ENCODE measurements at places on chromosomes 2 and 18. TPM values are rescaled to one million over a fixed set of nuclear protein-coding genes. Genes with fewer than 3 reads are reported as not detected.

The ATP8B1 gene
- not detected for total RNA-seq

The ARHGAP25 gene
- total RNA-seq = 128 TPM

The SLC4A5 gene
- total RNA-seq = 2.5 TPM

The ERFE gene
- total RNA-seq = not detected

The DTNB gene
- 29.8 TPM for total RNA-seq

- peaks cover 4% of the 10 kb centered on the region for H3K4me1 ChIP-seq
- no peak for DNase-seq
- no peak overlapping the region for H3K4me3 ChIP-seq
- H3K27me3 ChIP-seq = peaks cover 14% of the 10 kb centered on the region
These were observed 10.2 kb upstream of the PTPN4 start for GRCh38 chr2:119749477-119750012.

DNA sequence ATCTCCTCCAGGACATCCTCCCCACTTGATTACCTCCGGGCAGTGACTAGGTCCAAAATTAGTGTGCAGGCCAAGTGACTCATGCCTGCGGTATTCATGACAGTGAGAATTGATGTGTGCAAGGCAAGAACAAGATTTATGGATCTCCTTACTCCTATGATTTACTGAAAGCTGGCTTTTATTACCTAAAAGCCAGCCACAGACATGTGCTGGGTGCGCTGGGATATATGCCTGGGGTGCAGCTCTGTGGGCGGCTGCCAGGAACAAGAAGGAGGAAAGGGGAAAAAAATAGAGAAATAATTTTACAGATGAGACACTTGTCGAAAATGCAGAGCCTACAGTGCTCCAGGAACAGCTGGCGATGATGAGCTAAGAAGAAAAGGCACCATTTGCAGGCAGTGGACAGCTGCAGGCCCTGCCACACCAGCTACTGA is 359.3 kb downstream of the CMPK2 start:
- no peaks in the 10 kb centered on the region for H3K36me3 ChIP-seq
- H3K4me1 ChIP-seq = no peaks in the 10 kb centered on the region
- no peaks in the 10 kb centered on the region for H3K27me3 ChIP-seq
- H3K27ac ChIP-seq = no peak overlapping the region
- no peak overlapping the region for H3K4me3 ChIP-seq

GRCh38 chr2:239440511-239440959 is 39.7 kb upstream of the HDAC4 start:
- no peak overlapping the region for H3K27ac ChIP-seq
- no peaks in the 10 kb centered on the region for H3K36me3 ChIP-seq
- no peak overlapping the region for H3K4me3 ChIP-seq
- H3K27me3 ChIP-seq = peaks cover 42% of the 10 kb centered on the region
- no peak for DNase-seq
- peaks cover 9% of the 10 kb centered on the region for H3K4me1 ChIP-seq

DNA sequence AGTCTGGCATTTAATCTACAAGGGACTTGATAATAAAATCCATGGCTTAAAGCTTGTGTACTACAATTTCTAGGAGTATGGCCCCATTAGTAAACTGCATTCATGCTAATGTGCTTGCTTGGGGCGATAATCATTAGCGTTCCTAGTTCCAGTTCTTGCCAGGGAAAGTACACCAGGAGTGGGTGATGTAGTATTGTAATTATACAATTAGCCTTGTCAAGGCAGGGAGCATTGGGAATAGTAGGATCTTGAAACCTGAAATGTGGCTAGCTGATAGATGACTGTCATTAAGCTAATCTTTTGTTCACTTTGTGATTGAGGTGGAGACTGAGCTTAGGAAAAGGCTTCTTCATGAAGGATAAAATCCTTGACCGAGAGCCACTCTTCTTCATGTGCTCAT is 989.2 kb downstream of the CPS1 start:
- no peaks in the 10 kb centered on the region for H3K4me1 ChIP-seq
- no peaks in the 10 kb centered on the region for H3K27me3 ChIP-seq
- H3K27ac ChIP-seq = no peak overlapping the region
- H3K36me3 ChIP-seq = no peaks in the 10 kb centered on the region
- DNase-seq = no peak

GRCh38 chr18:9123520-9123919 is 13.1 kb upstream of the ANKRD12 start:
- H3K4me3 ChIP-seq = no peak overlapping the region
- DNase-seq = no peak
- H3K27me3 ChIP-seq = no peaks in the 10 kb centered on the region
- H3K4me1 ChIP-seq = peaks cover 52% of the 10 kb centered on the region
- peak overlapping the region; percentile 26 for H3K27ac ChIP-seq

DNA sequence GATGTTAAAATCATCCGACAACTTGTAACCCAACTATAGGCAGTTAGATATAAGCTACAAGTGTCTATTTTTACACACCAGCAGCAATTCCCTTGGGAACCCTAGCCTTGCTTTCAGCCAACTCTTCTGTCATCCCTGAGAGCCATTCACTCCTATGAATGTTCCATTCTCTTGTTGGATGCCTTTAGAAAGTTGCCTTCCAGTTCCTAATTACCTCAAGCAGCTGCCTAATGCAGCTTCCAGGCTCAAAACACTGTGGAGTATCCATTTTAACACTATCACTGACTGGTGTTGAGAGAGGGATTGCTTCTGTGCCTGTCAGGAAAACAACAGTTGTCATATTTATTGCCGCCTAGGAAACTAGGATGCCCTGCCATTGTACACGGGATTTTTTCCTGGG is 402.0 kb upstream of the ACVR2A start:
- no peak for DNase-seq
- H3K4me1 ChIP-seq = peaks cover 1% of the 10 kb centered on the region
- no peak overlapping the region for H3K27ac ChIP-seq
- no peak overlapping the region for H3K4me3 ChIP-seq
- no peaks in the 10 kb centered on the region for H3K27me3 ChIP-seq

DNA sequence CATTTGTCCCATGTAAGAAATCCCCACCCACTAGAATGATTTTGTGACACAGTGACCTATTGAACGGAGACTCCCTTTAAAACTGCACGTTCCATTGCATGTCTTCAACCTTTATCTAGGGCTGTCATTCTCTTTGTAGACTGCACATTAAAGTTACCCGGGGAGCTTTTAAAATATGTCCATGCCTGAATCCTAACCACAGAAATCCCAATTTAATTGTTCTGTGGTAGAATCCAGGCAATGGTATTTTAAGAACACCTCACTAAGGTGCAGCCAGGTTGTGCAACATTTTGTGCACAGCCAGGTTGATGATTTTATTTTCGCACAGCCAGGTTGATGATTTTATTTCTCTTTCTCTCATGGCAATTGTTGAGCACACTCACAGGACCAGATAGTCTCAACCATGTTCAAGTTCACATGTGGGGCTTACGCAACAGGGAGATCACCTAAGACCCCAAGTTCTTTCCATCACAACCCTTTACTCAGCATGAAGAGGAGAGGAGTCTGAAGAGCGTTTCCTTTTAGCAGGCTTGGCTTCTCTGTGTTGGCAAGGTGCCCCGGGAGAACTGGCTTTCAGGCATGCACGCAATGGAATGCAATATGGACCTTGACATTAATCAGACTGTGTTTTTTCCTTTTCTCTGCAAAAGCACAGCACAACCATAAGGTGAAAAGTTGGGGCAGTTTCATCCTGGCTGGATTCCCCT is 467.3 kb upstream of the ETAA1 start:
- no peak overlapping the region for H3K4me3 ChIP-seq
- H3K36me3 ChIP-seq = no peaks in the 10 kb centered on the region
- no peak overlapping the region for H3K27ac ChIP-seq
- no peak for DNase-seq

GRCh38 chr18:55609160-55609825 is 21.3 kb upstream of the TCF4 start:
- DNase-seq = no peak
- H3K27me3 ChIP-seq = no peaks in the 10 kb centered on the region
- no peak overlapping the region for H3K27ac ChIP-seq
- H3K4me3 ChIP-seq = no peak overlapping the region

DNA sequence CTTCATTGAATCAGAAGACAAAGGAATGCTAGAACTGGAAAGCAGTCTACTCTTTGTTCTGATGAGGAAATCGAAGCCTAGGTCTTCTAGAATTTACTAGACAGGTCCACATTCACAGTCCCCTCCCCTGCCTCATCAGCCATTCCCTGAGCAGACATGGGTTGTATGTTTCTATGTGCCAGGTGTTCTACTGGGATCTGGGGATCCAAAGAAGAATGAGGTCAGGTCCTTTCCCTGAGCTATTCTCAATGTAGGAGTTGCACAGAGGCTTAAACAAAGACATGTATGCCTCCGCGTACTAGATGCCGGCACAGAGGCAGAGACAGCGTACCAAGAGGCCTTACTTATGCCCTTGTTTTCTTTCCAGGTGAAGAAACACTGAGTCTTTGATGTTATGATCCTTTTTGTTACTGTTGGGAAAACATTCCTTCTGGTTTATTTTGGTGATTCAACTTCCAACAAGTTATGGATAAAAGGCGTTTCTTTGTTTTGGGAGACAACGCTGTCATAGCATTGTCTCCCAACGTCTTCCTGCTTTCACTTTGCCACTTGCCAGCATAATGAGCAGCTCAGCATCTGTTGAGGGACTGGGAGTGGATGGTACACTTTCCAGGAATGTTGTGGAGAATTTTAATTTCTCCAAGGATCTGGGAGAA is 174.4 kb downstream of the ALPK2 start:
- no peaks in the 10 kb centered on the region for H3K27me3 ChIP-seq
- no peaks in the 10 kb centered on the region for H3K36me3 ChIP-seq
- no peaks in the 10 kb centered on the region for H3K4me1 ChIP-seq
- no peak for DNase-seq

DNA sequence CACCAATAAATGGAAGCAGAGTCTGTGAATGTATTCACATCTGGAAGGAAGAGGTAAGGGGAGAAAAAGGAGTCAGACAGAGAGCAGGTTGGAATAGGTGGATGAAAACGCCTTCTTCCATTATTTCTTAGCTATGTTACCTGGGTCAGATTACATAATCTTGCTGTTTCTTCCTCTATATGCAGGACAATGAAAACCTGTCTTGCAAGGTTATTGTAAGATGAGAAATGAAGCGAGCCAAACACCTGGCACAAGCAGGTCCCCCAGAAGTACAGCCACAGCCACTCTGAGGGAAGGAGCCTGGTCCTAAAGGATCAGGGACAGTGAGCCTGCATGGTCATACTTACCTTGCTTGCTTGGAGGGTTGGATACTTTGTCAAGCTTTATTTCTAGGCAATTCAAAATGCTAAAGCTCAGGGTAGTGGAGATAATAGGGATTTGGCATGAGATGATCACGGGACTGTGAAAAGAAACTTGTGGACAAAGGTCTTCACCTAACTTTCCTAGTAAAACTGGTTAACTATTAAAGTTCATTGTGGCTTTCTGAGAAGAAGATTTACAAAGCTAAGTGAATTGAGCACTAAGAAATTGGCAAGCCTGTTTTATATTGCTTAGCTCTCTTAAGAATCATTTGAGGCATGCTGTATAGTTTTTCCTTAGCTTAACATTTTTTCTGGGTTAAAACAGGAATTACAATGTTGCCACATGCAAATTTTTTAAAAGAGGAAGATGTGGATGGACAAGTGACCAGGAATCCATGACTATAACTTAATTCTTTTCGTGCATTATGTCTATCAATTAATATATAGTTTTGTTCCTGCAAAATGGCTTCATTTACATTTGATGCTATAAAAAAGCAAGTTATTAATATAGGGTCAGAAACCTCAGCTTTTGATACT is 15.7 kb upstream of the PLA2R1 start:
- peaks cover 2% of the 10 kb centered on the region for H3K27me3 ChIP-seq
- H3K36me3 ChIP-seq = no peaks in the 10 kb centered on the region
- no peaks in the 10 kb centered on the region for H3K4me1 ChIP-seq
- H3K27ac ChIP-seq = no peak overlapping the region
- no peak overlapping the region for H3K4me3 ChIP-seq
- no peak for DNase-seq

DNA sequence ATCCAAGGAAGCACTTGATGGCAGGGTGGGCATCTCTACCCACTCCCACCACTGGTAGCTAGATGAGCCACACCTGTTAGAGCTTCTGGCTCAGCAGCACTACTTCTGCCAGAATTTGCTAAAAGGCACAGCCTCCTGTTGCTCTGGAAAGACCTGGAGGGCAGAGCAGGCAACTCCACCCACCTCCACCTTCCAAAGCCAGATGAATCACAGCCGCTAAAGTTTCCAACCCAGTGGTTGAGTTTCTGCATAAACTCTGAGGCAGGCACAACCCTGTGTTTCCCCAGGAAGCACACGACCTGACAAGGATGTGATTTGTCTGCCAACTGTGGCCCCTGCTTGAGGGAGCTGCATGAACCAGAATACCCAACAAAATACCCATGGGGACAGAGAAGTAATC is 111.6 kb upstream of the GCFC2 start:
- H3K36me3 ChIP-seq = no peaks in the 10 kb centered on the region
- H3K4me1 ChIP-seq = no peaks in the 10 kb centered on the region
- H3K4me3 ChIP-seq = no peak overlapping the region

DNA sequence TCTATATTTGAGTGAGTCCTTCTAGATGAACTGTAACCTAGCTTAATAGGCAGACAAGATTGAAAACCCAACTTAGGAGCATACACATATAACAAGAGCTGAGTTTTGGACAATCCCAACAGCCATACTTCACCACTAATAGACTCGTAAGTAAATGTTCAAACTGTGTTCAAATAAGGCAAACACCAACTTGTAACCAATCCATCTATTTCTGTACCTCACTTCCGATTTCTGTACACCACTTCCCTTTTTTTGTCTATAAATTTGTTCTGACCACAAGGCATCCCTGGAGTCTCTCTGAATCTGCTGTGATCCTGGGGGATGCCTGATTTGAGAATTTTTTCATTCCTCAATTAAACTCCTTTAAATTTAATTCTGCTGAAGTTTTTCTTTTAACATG is 1149.1 kb upstream of the NRXN1 start:
- no peak overlapping the region for H3K27ac ChIP-seq
- H3K36me3 ChIP-seq = no peaks in the 10 kb centered on the region
- no peak for DNase-seq
- H3K27me3 ChIP-seq = no peaks in the 10 kb centered on the region
- no peaks in the 10 kb centered on the region for H3K4me1 ChIP-seq
- no peak overlapping the region for H3K4me3 ChIP-seq
